Stimulated activated CD8-positive, alpha-beta memory T cell treated with anti-CD3 and anti-CD28 coated beads, Interleukin-12 subunit alpha, Interleukin-12 subunit beta, amount 100 ng/mL, for 4 hours (primary cell): ENCODE measurements at places on chromosomes 11 and 22.
A peak's percentile ranks its signal among the peaks of the same experiment; 100 is the strongest.

- DNase-seq = no peak
Observed at GRCh38 chr11:103881584-103881983, 154.9 kb upstream of the DDI1 start.

GRCh38 chr22:46286006-46286405 is 10.7 kb upstream of the GTSE1 start:
- no peak for DNase-seq

DNA sequence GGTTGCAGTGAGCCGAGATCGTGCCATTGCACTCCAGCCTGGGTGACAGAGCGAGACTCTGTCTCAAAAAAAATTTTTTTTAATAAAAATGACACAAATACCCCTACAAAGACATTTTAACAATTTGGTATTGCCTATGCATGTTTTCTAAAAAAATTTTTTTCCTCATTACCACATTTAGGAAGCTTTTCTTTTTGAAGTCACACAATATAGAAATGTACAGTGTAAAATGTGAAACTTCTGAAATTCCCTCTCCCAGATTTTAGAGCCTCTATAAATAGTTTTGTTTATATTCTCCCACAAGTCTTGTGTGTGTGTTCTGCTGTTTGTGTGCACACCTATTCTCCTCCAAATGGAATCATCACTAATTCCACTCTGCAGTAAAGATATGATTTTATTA is 7.6 kb downstream of the ST14 start:
- DNase-seq = no peak

GRCh38 chr22:46000081-46001027 is 23.4 kb upstream of the WNT7B start:
- no peak for DNase-seq

- peak; percentile 41 for DNase-seq
Observed at GRCh38 chr11:57345555-57346211, 7.5 kb downstream of the P2RX3 start.
